Stimulated activated memory B cell treated with anti-CD40 and anti-IgM and Interleukin-4, amounts not matched to agents 10 μg/mL and 1 μg/mL and 100 μg/mL, for 72 hours (primary cell): ENCODE measurements at places on chromosomes 4 and X.

- no peak for ATAC-seq
These were observed 51.4 kb downstream of the SORCS2 start for GRCh38 chr4:7243609-7244330.

GRCh38 chrX:136390921-136391320, 90.2 kb downstream of the ADGRG4 start:
- ATAC-seq, result no peak

GRCh38 chrX:63404332-63404731, 53.2 kb upstream of the SPIN4 start:
- no peak for ATAC-seq

- ATAC-seq, result no peak
These were observed 245.2 kb upstream of the DIPK2B start for GRCh38 chrX:45445745-45446412.

- ATAC-seq, result no peak
These were observed 110.1 kb downstream of the SMIM20 start for GRCh38 chr4:26024079-26024478.

DNA sequence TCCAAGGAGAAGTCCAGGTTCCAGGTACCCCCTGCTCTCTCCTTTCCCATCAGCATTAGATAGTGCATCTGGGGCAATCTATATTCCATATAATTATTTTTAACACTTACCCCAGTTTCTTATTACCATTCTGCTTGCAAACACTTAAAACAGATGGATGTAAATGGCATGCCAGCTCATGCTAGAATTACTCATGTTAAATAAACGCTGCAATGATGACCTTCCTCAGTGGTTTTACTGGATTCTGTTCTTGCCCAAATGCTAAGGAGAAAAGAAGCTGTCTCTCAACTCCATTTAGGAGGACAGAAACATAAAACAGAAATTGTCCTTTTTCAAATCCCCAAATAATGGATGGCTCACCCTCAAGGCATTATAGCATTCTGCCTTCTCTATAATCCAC, 161.1 kb downstream of the NLGN4X start:
- ATAC-seq, result no peak

- ATAC-seq, result no peak
These were observed 11.2 kb upstream of the SHOX start for GRCh38 chrX:619451-619811.

DNA sequence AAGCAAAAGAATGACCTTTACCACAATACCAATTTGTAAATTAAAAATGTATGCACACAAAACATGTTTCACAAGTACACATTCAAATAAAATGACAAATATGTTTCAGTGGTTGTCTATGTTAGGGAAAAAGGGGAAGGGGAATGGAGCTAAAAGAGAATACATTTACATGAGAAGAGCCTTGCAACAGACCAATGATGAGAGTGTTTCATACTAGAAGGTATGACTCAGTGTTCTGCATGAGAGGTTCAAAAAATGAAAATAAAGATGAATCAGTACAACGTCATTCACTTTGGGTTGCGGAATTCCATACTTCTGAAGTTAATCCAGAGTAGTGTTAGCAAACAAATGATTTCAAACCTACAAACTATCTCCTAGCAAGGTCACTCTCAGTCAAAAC, 51.7 kb downstream of the RPGR start:
- ATAC-seq, result peak; percentile 34

DNA sequence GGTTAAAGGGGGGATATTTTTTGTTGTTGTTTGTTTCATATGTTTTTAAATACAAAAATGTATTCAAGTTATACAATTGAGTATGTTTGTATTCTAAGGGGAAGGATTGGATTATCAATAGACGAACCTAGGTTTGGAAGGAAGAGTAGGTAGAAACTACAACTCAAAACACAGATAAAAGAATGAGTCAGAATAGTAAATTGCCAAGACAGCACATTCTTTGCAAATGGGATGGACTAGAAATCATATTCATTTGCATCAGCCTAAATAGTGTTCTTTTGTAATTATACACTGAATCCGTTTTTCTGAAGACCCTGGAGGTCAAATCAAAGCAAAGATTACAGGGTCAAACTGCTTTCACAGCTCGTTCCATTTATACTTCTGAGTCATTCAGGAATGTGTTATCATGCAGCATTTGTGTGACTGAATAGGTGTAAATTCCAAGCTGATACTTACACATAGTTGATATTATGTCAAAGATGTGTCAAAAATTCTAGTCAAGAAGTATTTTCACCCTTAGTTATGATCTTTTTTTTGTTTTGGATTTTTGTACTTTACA, 273.3 kb upstream of the FAT4 start:
- no peak for ATAC-seq

GRCh38 chr4:136395212-136395722, 1137.0 kb downstream of the PCDH18 start:
- no peak for ATAC-seq

DNA sequence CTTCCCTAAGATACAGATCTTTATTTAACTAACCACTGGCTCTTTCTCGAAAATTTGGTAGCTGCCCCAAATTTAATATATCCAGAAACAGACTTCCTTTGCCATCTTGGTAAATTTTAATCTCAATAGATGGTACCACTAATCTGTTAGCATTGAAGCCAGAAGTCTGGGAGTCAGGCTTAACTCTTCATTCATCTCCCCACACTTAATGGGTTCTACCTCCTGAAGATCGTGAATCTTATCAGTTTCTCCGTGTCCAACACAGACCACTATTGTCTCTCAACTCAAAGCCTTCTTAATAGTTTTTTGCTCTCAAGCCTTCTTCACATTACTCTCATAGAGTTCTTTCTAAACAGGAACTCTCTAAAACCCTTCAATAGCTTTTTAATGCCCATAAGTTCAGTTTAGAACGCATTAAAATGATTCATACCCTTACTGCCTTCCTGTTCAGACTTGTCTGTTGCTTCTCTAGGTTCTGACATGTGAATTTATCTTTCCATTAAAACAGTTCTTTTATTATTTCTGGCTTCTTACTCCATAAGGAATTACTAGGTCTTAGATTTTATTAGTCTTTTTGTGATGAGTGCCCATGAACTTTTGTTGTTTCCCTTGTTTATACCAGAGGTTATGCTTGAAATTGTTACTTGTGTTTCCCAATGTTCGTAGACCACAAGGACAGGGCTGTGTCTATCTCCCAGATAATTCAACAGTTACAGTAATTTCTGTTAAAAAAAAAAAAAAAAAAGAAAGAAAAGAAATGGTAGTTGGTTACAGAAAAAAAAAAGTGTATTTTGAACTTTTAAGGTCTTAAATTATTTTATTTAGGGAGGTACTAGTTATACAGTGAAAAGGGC, 54.7 kb downstream of the SMARCAD1 start:
- no peak for ATAC-seq

GRCh38 chr4:124191329-124191728, 521.2 kb downstream of the ANKRD50 start:
- no peak for ATAC-seq

DNA sequence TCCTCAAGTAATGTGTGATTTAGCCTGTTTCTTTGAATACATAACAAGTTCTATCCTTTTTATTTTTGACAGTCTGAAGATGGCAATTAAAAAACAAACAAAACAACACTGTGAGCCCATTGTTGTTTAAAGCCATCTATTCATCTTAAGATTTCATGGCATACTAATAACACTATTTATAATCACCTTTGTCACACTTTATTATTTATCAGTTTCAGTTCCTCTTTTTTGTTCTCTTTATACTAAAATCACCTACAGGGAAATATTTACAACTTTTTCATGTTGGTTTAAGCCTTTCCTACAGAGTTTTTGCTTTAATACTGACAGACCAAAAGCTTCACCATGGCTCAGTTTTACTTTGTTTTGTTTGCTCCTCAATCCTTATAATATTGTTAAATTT, 247.4 kb upstream of the CTSO start:
- no peak for ATAC-seq

DNA sequence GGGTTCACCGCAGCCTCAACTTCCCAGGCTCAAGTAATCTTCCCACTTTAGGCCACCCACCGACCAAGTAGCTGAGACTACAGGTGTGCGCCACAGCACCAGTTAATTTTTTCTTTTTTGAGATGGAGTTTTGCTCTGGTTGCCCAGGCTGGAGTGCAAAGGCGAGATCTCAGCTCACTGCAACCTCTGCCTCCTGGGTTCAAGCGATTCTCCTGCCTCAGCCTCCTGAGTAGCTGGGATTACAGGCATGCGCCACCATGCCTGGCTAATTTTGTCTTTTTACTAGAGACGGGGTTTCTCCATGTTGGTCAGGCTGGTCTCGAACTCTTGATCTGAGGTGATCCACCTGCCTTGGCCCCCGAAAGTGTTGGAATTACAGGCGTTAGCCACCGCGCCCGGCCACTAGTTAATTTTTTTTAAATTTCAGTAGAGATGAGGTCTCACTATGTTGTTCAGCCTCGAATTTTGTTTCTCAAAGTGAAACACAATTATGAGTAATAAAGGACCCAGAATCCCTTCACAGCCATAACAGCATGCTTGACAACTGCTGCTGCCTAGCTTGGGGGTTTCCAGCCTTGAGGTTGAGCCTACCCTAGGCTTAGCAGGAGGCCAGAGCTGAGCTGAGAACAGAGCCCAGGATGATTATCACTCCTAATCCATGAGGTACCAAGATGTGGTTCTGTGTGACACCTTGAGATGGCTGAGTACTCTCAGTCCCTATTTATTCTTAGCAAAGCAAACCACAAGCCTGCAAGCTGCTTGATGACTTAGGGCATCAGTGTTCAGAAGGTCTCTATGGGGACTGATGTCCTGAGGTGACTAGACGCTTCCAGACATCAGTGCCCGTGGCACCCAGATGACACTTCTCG, 41.6 kb upstream of the NKRF start:
- peak; percentile 99 for ATAC-seq

- no peak for ATAC-seq
These were observed 109.9 kb upstream of the BCOR start for GRCh38 chrX:40207626-40208025.

GRCh38 chr4:80926891-80927290, 103.6 kb upstream of the BMP3 start:
- ATAC-seq, result no peak

DNA sequence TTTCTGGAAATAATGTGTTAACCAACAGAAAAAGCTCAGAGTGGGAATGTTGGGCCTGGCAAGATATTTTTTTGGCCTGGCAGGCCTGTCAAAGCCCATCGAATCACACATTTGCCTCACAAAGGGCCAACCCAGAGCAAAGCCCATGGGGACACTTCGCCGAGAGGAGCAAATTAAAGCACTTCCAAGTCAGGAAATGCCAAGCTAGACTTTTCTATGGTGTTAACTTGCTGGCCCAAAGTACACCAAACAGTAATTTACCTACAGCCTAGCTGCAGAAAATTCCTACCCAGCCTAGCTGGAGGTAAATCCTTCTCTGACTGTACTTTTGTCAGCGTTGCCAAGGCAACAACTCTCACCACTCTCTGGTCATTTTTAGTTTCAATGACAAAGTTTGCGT, 288.6 kb upstream of the LDB2 start:
- ATAC-seq, result no peak

DNA sequence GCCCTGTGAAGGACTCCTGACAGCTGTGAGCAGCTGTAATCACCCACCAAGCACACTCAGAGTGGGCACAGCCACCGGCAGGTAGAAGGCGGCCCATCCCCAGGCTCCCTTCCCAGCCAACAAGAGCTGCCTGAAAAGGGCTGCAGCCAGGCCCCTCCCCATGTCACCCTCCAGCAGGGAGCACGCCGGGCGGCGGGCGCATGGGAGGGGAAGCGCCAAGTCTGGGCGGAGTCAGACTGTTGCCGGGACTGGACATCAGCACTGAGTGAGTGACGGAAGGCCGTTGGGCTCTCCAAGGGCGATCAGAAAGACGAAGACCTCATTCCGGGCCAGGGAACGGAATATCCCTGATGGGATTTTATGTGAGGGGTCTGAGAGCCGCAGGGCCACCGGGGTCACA, 82.1 kb downstream of the PPP2R2C start:
- no peak for ATAC-seq

DNA sequence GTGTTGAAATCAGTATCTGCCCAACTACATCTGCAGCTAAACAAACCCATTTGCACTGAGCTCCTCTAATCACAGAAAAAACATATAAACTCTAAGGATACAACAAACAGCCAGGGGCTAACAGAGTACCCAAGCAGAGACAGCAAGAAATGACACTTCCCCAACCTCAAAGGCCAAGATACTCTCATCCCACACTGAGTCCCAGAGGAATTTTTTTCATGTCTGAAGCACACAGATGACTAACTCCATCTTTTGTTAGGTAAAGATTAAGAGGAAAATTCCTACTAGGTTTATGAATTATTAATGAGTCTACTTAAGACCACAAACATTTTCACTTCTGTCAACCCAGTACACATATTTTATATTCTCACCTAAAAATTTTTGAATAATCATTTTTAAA, 31.6 kb downstream of the SEPSECS start:
- no peak for ATAC-seq

GRCh38 chrX:46244451-46244850, 300.8 kb downstream of the ZNF674 start:
- no peak for ATAC-seq

GRCh38 chr4:90160044-90160443, 32.9 kb downstream of the CCSER1 start:
- no peak for ATAC-seq

DNA sequence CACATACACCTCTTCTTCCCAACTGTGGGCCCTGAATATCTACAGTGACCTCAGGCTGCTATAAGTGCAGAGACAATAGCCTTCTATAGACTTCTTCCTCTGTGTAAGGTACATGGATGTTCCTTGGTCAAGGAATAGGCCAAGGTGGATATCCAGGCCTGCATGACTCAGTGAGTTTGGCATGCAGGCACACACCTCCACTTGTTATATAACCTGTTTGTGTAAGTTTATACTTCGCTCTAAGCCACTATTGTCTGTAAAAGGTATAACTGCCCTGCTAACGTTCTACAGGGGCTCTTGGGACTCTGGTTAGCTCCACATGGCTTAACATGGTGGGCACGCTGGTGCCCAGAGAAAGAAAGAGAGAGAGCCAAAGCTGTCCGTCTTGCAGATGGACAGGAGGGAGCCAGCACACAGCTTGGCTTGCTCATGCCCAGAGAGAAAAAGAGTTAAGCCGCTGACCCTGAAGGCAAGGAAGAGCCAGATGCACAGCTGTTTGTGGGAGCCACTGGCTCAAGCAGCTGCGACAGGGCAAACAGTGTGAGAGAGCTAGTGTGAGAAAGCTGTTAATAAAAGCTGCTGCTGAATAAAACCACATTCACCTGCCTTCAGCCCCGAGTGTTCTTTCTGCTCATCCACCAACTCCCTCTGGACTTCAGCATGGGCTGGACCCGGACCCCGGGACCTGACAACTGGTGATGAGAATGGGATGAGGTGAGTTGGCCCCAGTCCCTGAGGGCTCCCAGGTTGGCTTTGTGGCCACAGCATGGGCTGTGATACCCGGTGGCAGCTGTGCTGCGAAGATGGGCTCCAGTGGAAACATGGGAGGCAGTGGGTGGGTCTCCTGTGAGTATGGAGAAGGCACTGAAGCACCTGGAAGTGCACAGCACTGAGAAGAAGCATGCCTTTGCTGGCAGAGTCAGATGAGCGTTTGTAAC, 44.5 kb upstream of the ZBTB33 start:
- no peak for ATAC-seq

DNA sequence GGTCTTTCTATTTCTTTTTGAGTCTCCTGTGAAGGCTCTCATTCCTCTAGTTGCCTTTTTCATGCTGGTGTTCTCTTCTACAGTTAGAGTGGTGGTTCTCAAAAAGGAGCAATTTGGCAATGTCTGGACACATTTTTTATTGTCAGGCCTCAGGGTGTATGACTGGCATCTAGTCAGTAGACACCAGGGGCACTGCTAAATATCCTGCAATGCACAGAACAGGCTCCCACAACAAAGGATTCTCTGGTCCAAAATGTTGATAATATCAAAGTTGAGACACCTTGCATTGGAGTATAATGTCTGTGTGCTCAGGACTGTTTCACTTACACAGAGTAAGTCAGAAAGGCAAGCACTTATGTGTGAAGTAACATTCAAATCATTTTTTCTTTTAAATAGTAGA, 1360.7 kb downstream of the ADGRL3 start:
- ATAC-seq, result no peak
